Activated B cell treated with CpG ODN at 0.5 μM for 24 hours (primary cell): ENCODE measurements at places on chromosomes 7 and 10. TPM values are rescaled to one million over a fixed set of nuclear protein-coding genes. Genes with fewer than 3 reads are reported as not detected.

DNA sequence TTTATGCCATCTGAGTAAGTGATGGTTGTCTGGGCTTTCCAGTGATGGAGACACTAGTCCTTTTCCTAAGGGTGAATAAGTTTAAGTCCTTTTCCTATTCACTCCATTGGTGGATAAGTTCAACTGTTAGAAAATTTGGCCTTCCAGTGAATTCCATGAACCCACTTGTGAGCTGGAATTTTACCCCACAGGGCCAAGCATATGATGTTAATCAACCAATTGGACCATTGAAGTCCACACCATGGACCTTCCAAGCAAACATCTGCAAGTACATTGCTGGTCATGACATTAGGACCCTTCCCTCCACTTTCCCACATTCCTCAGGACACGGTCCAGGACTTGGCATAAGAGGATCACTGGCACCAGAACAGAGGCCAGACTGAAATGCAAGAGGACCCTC, 381.4 kb downstream of the RPS24 start:
- no peaks in the 10 kb centered on the region for H3K27me3 ChIP-seq
- DNase-seq = no peak
- H3K36me3 ChIP-seq = no peaks in the 10 kb centered on the region
- H3K4me3 ChIP-seq = no peak overlapping the region
- no peak overlapping the region for H3K27ac ChIP-seq

- H3K4me3 ChIP-seq = no peak overlapping the region
- H3K27ac ChIP-seq = no peak overlapping the region
- peaks cover 25% of the 10 kb centered on the region for H3K36me3 ChIP-seq
- H3K27me3 ChIP-seq = no peaks in the 10 kb centered on the region
- DNase-seq = no peak
Observed at GRCh38 chr10:21675157-21675796, 141.2 kb downstream of the MLLT10 start.

GRCh38 chr7:27745064-27745583, 5.2 kb downstream of the TAX1BP1 start:
- no peak overlapping the region for H3K4me3 ChIP-seq
- no peaks in the 10 kb centered on the region for H3K27me3 ChIP-seq
- H3K4me1 ChIP-seq = peaks cover 40% of the 10 kb centered on the region
- H3K36me3 ChIP-seq = peaks cover 27% of the 10 kb centered on the region
- DNase-seq = no peak

- no peaks in the 10 kb centered on the region for H3K4me1 ChIP-seq
- no peak overlapping the region for H3K27ac ChIP-seq
- no peak for DNase-seq
- no peaks in the 10 kb centered on the region for H3K36me3 ChIP-seq
- H3K4me3 ChIP-seq = no peak overlapping the region
- peaks cover 5% of the 10 kb centered on the region for H3K27me3 ChIP-seq
Observed at GRCh38 chr10:69716711-69717560, 84.8 kb upstream of the COL13A1 start.

DNA sequence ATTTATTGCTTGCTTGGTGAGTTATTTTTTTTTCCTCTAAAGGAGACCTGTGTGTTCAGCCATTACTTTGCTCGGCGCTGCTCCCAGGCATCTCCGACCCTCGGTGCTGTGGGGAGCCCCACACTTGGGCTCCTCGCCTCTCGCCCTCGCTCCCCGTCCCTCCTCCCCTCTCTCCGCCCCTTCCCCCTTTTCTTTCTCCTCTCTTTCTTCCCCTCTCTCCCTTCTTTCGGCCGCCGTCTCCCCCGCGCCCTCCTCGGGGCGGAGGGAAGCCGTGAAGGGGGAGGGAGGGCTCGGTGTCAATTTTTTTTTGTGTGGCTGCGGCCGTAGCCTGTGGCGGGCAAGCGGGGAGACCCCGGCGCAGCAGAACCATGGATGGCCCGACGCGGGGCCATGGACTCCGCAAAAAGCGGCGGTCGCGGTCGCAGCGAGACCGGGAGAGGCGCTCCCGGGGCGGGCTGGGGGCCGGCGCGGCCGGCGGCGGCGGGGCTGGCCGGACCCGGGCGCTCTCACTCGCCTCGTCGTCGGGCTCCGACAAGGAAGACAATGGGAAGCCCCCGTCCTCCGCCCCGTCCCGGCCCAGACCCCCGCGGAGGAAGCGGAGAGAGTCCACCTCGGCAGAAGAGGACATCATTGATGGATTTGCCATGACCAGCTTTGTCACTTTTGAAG, 1.1 kb downstream of the AUTS2 start:
- H3K36me3 ChIP-seq = peaks cover 4% of the 10 kb centered on the region
- peak; percentile 29 for DNase-seq
- H3K27ac ChIP-seq = peak overlapping the region; percentile 59
- H3K4me1 ChIP-seq = peaks cover 16% of the 10 kb centered on the region
- peak overlapping the region; percentile 93 for H3K4me3 ChIP-seq

- H3K4me3 ChIP-seq = no peak overlapping the region
- no peak for DNase-seq
- no peaks in the 10 kb centered on the region for H3K27me3 ChIP-seq
- no peak overlapping the region for H3K27ac ChIP-seq
- no peaks in the 10 kb centered on the region for H3K36me3 ChIP-seq
- H3K4me1 ChIP-seq = no peaks in the 10 kb centered on the region
Observed at GRCh38 chr7:39228946-39229345, 251.2 kb downstream of the POU6F2 start.

DNA sequence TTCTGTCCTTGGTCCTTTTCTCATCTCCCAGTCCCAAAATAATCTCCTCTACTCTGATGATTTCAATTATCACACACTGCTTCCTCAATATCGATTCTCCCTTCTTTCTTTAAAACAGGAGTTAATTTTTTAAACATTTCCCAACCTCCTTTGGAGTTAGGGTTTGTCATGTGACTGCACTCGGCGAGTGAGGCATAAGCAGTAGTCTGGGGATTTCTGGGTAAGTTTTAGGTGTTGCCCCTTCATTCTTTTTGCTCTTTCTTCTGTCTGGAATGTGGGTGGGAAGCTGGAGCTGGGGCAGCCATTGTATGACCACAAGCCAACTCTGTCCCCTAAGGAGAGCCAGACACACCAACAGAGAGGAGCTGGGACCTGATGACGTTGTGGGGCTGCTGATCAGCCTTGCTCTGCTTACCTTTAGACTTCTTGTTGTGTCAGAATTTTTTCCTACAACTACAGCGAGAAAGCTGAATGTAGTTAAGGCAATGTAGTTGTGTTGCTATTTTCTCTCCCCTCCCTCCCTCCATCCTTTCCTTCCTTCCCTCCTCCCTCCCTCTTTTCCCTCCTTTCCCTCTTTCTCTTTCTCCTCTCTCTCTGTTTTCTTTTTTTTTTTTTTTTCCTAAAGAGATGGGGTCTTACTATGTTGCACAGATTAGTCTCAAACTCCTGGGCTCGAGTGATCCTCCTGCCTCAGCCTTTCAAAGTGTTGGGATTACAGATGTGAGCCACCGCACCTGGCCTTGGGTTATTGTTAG, 6.5 kb upstream of the TSPAN14 start:
- no peak overlapping the region for H3K27ac ChIP-seq
- H3K36me3 ChIP-seq = no peaks in the 10 kb centered on the region
- DNase-seq = no peak
- H3K27me3 ChIP-seq = no peaks in the 10 kb centered on the region

GRCh38 chr7:40133561-40134427, 628 bp downstream of the MPLKIP start:
- H3K4me1 ChIP-seq = peaks cover 44% of the 10 kb centered on the region
- DNase-seq = no peak
- H3K27me3 ChIP-seq = no peaks in the 10 kb centered on the region
- peaks cover 9% of the 10 kb centered on the region for H3K36me3 ChIP-seq

DNA sequence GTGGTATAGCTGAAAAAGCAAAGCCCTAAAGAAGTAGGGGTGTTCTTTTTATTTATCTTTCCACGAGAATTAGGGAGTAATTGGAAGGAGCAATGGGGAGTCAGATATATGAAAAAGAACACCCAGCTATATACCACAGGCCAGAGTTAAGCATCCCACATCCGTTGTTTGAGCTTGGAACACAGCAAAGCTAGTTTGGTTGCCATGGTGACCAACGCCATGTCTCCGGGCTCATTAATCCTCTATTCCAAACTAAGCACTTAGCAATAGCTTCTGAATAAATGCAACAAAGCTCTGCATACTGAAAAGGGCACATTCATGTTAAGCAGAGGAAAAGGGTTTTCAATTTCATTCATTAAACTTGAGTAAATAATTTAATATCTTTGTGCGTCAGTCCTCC, 23.5 kb downstream of the ASB4 start:
- no peaks in the 10 kb centered on the region for H3K36me3 ChIP-seq
- H3K27me3 ChIP-seq = peaks cover 3% of the 10 kb centered on the region
- peaks cover 5% of the 10 kb centered on the region for H3K4me1 ChIP-seq
- no peak overlapping the region for H3K4me3 ChIP-seq

DNA sequence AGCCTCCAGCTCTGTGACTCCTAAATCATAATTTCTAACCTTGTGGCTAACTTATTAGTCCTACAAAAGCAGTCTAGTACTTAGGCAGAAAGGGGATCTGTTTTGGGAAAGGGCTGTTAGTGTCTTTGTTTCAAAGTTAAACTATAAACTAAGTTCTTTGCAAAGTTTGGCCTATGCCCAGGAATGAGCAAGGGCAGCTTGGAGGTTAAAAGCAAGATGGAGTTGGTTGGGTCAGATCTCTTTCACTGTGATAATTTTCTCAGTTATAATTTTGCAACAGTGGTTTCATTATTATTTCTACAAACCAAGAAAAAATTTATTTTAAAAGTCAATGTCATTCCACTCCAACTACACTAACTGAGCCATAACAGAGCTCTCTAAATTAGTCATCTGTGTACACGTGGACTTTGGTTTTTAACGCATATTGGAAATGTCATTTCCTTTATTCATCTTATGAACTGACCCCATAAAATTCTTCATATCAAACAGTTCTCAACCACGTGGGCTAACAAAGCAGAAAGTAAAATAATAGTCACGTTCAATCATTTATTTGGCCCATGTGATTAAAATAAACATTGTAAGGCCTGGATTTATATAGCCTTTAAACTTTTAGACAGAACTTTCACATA, 143.2 kb upstream of the C7orf33 start:
- no peaks in the 10 kb centered on the region for H3K4me1 ChIP-seq
- no peak overlapping the region for H3K27ac ChIP-seq
- no peaks in the 10 kb centered on the region for H3K27me3 ChIP-seq
- H3K4me3 ChIP-seq = no peak overlapping the region

DNA sequence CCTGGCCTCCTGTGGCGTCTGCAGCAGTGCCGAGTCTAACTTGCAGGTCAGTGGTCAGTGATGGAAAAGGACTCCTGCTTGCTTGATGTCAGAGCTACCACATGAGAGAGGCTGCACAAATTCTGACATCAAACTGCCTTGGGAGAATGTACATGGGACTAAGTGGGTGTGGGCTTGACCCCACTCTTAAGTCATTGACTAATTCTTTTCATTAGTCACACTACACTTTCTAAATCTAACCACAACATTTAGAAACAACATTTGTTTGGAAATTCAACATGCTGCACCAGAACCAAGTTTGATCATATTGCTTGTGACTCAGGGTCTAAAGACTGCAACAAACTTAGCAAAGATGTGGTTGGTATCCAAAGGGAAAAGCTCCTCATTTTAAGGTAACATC, 24.4 kb upstream of the CDC14C start:
- H3K36me3 ChIP-seq = no peaks in the 10 kb centered on the region
- H3K27me3 ChIP-seq = no peaks in the 10 kb centered on the region
- H3K4me3 ChIP-seq = no peak overlapping the region
- H3K4me1 ChIP-seq = no peaks in the 10 kb centered on the region
- H3K27ac ChIP-seq = no peak overlapping the region

- H3K4me1 ChIP-seq = peaks cover 42% of the 10 kb centered on the region
- no peak for DNase-seq
- no peak overlapping the region for H3K4me3 ChIP-seq
Observed at GRCh38 chr7:112869111-112869774, 79.0 kb upstream of the TMEM168 start.

DNA sequence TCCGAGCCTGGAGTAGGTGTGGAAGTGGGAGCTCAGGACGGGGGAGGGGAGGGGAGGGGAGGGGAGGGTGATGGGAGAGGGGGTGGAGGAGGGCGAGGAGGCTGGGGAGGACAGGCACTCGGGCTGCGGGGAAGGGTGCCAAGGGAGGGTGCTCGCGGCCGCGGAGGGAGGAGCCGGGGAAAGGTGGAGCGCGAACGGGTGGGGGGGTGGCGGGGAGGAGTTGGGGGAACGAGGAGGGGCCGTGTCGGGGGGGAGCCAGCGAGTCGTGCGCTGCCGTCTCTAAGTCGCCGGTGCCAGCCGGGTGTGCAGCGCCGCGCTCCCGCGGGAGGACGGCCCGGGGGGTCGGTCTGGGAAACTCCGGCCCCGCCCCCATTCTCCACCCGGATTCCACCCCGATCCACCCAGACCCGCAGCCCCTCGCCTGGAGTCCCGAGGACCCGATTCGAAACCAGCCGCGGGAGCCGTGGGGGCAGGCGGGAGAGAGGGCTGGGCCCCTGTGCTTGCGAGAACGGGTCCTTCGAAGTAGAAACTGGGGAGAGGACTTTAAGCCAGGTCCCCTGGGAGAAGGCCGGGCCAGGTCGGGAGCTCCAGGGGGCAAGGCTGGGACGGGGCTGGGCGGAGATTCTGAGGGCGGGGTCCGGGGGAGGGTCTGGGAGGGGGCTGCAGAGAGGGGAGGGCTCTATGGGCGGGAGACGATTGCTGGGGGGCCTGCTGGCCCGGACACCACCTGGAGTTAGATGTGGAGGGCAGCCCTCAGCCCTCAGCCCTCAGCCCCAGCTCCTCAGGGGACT, at the start of gene ZNF467:
ZNF467 (minus strand) TSS at position 143 of the 791 bp plus-strand sequence. CDS start 2,556 bp downstream, outside the sequence.
- no peaks in the 10 kb centered on the region for H3K4me1 ChIP-seq
- H3K36me3 ChIP-seq = no peaks in the 10 kb centered on the region
- peak within 1 kb of the TSS; percentile 79 for H3K4me3 ChIP-seq
- no peak within 1 kb of the TSS for H3K27ac ChIP-seq

AGR2 gene
- total RNA-seq = not detected in 2 replicates

ZNF503 gene
- total RNA-seq = not detected in 2 replicates

EPHB6 gene
- total RNA-seq = 20.9 and 21.4 TPM in 2 replicates

ITIH5 gene
- not detected in 2 replicates for total RNA-seq

SDK1 gene
- 0.32 and 1.3 TPM in 2 replicates for total RNA-seq

PON2 gene
- total RNA-seq = 5.0 and 9.2 TPM in 2 replicates

PTPN20 gene
- 2.1 and 2.3 TPM in 2 replicates for total RNA-seq

TEX36 gene
- not detected in 2 replicates for total RNA-seq
